Activated CD4-positive, alpha-beta T cell treated with anti-CD3 and anti-CD28 coated beads for 24 hours (primary cell): ENCODE measurements at places on chromosomes 7 and 10.

- no peak for DNase-seq
Measured at GRCh38 chr7:81394029-81394428, 375.8 kb downstream of the HGF start.

DNA sequence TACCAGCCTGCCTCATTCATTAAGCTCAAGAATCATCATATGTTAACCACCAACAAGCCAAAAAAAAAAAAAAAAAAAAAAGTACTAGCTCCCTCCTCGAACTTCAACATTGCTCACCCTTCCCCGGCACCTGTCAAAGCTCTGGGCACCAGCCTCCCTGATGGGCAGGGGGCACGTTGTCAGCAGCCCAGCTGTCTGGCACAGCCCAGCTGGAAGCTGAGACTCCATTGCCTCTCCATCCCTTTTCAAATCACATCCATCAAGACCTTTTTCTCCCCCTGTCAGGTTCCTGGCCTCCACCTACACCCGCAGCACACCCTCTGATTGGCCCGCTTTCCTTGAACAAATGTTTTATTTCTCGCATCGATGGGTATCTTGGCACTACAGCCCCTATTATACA lies 913.3 kb upstream of the AUTS2 start:
- DNase-seq = no peak

DNA sequence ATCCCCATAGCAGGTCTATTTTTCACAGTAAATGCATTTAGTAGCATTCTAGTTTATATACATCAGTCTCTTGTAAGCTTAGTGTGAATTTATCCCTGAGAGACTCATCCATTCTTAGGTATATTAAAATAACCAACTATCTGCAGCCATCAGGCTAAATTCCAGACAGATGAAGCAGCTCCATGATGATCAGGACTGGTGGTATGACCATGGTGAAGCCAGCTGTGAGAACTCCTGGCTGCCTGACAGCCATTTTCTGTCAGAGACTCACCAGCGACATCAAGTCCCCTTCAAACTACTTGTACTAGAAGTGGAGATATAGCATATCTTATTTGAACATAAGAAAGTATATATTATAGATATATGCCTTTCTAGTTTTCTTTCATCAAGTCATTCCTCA lies 70.3 kb upstream of the GSDME start:
- DNase-seq = no peak

DNA sequence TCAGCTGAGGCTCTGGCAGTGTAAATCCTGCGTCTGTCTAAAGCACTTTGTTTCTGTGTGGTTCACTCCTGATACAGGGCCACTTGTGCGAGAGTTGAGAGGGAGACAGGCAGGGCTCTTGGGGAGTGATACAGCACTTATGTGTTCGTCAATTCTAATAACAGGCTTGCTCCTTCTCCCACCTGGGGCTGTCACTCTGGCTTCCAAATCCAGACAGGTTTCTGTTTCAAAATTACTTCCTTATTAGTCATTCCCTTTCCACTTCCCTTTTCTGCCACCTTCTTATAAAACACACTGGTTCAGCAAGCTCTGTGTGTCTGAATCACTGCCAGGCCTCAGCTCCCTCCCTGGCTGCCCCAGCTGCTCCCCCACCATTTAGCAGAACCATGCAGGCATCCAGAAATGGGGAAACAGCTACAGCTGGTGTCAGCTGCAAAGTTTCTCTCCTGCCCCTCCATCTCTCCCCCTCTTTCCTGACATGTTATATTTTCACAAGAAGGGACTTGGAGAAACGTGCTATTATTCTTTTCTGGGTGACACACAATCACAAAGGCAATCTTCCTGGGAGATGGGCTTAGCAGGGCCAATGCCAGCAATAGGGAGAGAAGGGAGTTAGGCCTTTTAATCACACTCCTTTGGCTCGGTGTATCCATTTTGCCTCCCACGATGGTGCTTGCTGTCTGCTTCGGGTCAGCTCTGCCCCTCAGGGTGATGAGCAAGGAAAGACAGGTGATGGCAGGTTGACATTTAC lies 58.4 kb upstream of the ZNRF2 start:
- DNase-seq = no peak
